ENCODE measurements at places on chromosomes 7 and 10.

- DNase-seq, result no peak
Measured at GRCh38 chr7:139106959-139107358, 2.6 kb downstream of the ZC3HAV1 start.

DNA sequence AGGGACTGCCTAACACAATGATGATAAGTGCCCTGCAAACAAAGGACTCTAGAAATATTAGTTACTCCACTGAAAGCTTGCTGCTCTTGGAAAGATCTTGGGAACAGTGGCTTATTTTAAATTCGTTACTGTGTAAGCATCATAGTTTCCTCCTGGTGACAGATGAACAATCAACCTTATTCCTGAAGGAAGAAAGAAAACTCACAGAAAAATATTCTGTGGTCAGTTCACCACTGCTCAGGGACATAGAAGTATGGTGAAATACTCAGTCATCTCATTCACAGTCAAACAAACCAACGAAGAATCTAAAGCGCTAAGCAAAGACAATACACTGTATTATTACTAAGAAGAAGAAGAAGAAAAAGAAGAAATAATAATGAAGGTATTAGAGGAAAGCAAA, 27.8 kb downstream of the MKX start:
- DNase-seq, result no peak

DNA sequence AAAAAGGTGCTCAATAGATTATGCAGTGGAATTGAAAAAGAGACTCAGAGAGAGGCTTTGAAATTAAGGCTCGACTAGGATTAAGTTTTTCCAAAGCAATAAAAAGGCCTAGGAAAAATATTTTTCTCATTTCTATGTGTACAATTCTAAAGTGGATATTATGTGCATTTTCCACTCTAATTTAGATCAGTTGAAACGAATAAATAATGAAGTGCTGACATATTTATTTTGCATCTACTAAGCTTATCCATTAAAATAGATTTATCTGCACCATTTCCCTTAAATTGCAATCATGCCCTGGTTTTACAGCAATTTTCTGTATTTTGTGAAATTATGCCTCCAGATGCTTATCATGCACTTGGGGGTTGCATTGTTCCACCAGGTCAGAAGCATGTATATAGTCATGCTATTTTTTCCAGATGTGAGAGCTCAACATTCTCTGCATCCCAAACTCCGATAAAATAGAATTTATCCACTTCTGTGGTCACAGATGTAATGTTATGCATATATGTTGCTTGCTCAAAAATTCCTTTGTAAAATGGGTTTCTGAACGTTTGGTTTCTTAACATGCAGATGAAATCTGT, 18.3 kb downstream of the FIGNL1 start:
- DNase-seq, result no peak

- peak; percentile 74 for DNase-seq
Measured at GRCh38 chr10:73495226-73495883, 469 bp downstream of the PPP3CB start.

DNA sequence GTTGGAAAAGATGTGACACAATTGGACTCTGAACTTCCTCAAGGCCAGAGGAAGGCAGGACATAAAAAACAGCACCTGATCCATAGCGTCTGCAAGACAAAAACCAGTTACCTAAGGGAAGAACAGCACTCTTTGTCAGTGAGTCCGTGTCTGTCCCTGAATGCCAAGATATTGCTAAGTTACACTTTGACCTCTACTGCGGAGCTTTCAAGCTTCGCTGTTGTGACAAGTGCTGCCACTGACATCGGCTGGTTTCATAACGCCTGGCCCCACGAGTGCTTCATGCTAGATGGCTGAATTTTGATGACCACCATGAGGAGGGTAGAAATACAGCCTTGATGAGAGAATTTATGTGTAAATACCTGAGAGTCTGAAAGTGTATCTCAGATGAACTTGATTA, 49.7 kb upstream of the JAZF1 start:
- no peak for DNase-seq

DNA sequence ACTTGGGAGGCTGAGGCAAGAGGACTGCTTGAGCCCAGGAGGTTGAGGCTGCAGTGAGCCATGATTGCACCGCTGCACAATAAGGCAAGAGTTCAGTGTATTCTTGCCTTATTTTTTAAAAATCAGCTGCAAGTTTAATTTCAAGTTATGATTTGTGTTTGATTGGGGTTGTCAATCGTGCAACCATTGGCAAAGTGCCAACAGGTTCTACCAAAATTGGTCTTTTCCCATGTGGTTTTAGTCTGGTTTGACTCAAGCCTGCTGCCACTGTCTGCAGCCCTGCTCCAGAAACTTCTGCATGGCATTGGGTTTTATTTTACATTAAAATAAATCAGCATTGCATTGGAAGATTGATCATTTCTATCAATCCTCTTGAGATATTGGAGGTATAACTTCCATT, 72.7 kb downstream of the PTPRE start:
- no peak for DNase-seq

DNA sequence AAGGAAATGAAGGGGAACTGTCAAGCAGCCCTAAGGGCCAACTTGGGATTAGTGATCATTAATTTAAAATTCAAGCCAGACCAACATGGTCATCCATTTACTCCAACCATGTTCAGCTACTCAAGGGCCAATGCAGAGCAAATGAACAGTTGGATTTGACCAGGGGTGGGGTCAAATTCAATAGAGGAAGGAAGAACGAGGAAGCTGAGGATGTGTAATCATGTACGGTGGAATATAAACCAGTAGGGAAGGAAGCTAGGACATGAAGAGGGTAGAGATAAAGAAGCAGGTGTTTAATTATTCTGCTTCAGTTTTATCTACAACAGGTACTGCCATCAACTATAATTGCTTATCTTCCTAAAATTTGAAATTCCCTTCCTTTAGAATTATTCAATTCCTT, 81.6 kb downstream of the HIBADH start:
- DNase-seq, result no peak

DNA sequence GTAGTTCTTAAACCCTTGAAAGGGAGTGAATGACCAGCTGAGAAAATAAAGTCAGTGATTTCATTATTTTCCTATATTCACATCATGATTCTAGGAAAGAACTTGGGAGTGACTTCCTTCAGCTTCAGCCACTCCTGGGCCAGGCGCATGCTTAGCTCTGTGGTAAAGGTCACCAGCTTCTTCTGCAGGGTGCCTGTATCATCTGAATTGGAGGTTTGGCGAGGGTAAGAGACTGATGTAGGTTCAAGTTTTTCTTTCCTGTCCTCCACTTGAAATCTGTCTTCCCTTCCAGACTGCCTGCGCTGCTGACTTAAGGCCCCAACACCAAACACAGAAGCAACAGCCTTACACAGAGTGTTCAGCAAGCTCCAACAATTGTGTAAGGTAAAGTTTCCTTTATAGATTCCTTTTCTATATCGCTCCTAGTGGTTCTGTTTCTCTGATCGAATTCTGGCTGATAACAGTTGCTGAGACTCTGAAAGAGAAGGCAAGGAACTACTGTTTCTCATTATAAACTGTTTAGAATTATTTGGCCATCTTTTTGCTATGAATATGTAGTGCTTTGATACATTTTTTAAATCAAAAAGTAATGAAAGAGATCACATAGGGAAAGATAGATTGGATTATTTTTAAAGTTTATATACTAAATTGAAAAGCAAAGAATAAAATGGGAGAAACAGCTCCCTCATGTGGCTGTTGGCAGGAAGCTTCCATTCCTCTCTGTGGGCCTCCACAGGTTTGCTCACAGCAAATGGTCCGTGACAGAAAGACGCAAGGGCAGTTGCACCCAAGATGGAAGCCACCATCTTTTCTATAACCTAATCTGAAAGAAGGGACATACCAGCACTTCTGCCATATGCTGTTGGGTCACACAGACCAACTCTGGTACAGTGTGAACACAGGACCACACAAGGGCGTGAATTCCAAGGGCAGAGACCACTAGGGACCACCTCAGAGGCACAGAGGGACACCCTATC, 14.0 kb downstream of the GATAD1 start:
- no peak for DNase-seq

GRCh38 chr7:87267239-87267900, 47.8 kb upstream of the TMEM243 start:
- DNase-seq, result no peak

DNA sequence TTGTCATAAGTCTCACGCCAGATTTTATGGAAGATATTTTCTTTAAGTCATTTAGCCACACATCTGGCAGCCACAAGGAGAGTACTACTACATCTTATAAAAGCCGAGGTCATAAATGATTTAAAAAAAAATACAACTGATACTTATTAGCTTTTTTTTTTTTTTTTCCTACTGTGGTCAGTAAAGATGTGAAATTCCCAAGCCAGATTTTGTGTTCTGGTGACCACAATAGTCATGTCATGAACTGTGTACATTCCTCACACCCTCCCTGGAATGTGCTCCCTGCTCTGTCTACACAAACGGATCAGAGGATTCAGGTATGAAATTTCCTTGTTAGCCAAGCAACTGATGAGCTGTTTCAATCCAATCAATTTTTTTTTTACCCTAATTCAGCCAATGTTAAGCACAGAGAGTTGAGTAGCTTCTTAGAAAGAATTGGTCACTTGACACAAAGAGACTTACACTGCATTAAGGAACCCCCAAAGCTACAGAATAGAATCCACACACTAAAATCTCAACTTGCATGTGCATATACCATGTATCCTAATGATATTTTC, 54.7 kb downstream of the CHRM2 start:
- DNase-seq, result no peak

DNA sequence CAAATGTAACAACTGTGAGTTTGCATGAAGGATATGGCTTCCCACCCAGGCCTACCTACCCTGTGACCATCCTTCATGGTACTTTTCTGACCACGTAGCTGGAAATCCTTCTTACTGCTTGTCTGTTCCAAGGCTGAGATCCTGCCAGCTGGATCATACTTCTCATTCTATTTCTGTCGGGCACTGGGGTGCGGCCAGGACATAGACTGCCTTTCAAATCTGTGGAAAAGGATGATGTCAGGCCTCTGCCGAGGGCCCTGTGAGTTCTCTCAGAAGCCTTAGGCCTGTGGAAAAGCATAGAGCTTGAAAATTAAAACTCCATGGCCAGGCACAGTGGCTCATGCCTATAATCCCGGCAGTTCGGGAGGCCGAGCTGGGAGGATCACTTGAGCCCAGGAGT, 10.0 kb downstream of the VWC2 start:
- no peak for DNase-seq

DNA sequence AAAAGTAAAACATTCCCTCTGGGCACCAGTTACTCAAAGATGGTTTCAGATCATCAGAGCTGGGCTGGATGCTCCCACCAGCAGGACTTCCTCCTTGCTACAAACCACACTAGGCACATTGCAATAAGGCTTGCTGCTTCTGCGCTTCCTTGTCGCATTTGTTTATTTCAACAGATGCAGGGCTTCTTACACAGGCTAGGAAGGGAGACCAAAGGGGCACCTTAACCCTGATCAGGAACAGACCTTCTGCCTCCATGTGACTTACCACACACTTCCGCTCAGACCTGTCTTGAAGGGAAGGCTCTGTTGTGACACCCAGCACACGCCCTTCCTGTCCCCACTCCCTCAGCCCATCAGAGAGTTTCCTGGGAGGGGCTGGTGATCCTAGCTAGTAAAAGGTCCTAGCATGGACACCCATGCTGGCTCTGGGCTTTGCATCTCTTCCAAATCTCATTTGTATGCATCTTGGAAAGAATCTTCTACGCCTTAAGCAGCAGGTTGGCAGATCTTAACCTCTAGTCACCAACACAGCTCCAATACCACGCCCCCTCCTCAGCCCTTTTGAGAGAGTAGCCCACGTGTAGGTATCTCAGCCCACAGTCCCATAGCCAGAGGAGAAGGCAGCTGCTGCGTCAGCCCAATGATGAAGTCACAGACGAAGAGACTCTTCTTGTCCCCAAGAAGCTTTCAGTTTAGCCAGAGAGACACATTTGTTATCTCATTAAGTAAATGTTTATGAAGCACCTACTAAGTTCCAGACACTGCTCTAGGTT, 47.1 kb upstream of the SVIL start:
- peak; percentile 6 for DNase-seq

- DNase-seq, result no peak
Measured at GRCh38 chr7:76507723-76508406, 2.5 kb upstream of the UPK3B start.

GRCh38 chr10:97550336-97551149, 22.0 kb upstream of the ANKRD2 start:
- DNase-seq, result no peak

- DNase-seq, result no peak
Measured at GRCh38 chr10:50216894-50217293, 34.4 kb downstream of the ASAH2 start.

- DNase-seq, result no peak
Measured at GRCh38 chr7:90869335-90869734, 273.2 kb downstream of the CDK14 start.

GRCh38 chr7:150719436-150719835, 3.0 kb downstream of the GIMAP1 start:
- no peak for DNase-seq

Measured in activated CD8-positive, alpha-beta memory T cell treated with anti-CD3 and anti-CD28 coated beads for 48 hours (primary cell).